ENCODE measurements at places on chromosomes 2 and 18.
A peak's percentile ranks its signal among the peaks of the same experiment; 100 is the strongest.

DNA sequence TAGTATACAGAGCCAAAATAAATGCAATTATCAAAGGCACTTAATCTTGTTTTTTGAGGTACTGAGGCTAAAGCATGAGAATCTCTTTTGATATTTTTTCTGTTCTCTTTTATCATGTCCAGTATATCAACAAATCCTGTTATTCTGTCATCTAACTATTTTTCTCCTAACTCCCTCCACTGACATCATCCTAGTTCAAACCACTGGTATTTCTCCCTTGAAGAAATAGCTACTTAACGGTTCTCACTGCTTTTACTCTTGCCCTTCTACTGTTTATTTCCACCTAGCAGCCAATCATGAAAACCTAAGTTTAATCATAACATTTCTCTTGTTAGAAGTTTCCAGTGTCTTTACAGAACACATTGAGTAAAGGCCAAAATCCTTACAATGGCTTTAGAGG, 317.6 kb downstream of the GPD2 start:
- DNase-seq, result no peak

- no peak for DNase-seq
Observed at GRCh38 chr2:37366773-37367172, 22.3 kb downstream of the QPCT start.

GRCh38 chr18:5543773-5544389, at the start of gene EPB41L3:
EPB41L3 (minus strand) TSS chr18:5543997; CDS start chr18:5489183, 54,814 bp downstream.
- no peak for DNase-seq

GRCh38 chr2:120576509-120577474, 158.9 kb upstream of the GLI2 start:
- DNase-seq, result no peak

GRCh38 chr2:44932564-44933392, 8.7 kb upstream of the SIX3 start:
- DNase-seq, result no peak

- no peak for DNase-seq
Observed at GRCh38 chr2:100206731-100207255, 64.4 kb upstream of the AFF3 start.

GRCh38 chr2:178380763-178381162, 70.2 kb downstream of the PRKRA start:
- no peak for DNase-seq

- DNase-seq, result no peak
Observed at GRCh38 chr18:9750606-9751304, 42.7 kb downstream of the RAB31 start.

DNA sequence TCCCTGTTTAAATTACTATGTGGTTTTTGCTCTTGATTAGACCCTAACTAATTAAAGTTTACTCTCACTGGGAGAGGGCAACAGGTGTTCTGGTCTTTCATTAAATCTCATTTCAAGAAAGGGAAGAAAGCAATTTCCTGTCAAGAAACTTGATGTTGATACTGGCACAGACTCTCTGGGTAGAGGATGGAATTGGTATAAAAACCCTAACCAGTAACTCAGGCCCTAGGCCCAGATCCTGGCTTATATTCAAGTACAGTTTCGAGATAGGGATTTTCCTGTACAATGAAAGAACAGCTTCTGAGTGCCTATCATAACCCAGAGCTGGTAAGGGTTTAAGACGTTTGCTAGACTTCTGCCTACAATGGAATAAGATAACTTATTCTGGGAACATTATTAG, 61.6 kb upstream of the ACYP2 start:
- no peak for DNase-seq

DNA sequence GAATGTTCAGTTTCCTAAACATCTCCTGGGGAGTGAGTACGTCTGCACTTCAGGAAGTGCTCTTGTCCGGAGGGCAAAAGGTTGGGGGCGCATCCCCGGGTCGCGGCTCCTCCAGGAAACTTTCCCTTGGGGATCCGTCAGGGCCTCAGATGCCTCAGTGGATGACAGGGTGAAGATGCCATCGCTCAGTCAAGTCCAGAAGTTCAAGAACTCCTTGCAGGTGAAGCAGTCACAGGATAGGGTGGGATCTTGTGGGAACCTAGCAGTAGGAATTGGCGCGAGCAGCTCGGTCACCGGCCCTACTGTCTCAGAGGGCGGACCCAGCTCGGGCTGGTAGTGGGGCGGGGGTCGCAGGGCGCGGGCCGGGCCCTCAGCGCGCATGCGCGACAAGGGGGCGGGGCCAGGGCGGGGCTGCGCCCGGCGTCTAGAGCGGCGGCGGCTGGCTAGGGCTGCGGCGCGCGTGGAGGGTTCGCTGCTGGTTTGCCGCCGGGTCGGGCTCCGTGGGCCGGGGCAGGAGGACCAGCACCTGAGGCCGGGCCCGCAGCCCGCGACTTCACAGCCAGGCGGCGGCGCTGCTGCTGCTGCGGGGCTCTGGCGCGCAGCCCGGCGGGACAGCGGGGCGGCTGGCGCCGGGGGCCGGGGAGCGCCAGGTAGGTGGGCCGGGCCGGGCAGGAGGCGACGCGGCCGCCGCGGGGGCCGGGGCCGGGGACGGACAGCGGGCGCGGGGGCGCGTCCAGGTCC, at the start of gene INPP4A:
Gene INPP4A, plus strand, starts transcription at position 423 of the 741 bp plus-strand sequence. CDS start 75,191 bp downstream, outside the sequence.
- peak; percentile 73 for DNase-seq

DNA sequence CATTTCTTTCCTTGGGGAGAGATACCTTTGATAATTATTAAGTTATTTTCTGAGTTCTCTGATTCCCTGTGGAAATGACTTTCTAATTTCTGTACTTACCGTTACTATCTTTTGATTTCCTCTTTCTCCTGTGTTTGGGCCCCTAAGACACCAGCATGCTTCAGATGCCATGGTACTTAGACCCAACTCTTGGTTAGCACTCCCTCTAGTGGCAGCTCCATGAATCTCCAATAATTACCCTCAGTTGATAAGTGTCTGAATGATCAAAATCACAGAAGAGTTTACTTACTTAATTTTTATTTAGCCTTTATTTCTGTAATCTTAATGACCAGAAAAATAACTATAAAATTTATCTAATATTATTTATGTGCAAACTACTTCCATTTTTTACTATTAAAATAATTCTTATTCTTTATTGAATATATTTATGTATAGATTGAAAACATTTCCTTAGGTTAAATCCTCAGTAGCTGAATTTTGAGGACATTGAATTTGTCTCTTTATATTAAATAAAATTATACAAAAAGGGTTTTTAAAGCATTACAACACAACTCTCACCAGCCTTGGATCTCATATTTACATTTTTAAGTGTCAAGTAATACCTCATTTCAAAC, 300.4 kb downstream of the KCNS3 start:
- peak; percentile 24 for DNase-seq
